ENCODE measurements at places on chromosomes 6 and 20.

DNA sequence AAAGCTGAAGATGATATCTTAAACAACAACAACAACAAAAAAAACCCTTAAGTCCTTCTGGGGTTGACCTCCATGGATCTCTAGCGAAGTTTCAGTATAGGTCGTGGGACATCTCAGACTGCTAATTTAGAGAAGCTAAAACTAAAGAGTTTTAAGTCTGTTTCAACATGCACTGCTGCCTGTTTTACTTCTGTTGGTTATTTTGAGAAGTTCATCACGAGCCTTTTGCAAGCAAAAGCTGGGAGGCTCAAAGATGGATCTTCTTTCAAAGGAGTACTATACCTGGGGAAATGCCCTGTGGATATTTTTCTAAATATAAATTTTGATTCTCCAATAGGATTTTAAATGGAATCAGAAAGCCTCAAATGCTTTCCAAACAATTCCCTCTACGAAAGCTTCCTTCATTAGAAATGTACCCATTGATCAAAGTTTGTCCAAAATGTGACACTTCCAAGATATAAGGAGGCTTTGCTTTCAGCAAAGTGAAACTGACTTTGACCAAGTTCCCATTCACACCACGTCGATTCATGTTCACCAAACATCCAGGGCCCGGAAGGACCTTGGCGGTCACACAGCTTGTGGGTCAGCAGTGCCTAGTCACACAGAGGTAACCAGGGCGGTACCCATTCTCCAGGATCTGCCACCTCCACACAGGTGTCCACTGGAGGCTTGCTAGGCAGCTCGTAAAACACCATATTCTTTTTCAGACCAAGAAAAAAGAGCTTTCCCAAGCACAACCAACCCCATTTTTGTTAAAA is 94.7 kb upstream of the QKI start:
- DNase-seq = no peak

DNA sequence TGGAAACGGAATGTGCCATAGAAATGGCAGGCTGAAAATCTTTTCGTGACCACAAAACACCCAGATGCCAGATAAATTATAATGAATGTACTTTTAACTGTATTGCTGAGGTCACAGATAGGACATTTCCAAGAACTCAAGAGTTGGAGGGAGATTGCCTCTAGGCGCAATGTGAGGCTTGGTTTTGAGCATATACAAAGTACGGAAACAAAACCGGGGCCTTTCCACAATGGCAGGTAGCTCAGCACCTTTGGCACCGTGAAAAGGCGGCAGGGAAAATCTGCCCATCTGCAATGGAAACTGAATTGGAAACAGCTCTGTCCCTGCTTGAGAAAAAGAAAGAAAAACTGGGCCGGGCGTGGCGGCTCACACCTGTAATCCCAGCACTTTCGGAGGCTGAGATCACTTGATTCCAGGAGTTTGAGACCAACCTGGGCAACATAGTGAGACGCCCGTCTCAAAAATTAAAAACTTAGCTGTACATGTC is 10.5 kb upstream of the C20orf144 start:
- DNase-seq = no peak

- DNase-seq = no peak
These were observed 51.5 kb upstream of the SMIM29 start for GRCh38 chr6:34300332-34300751.

DNA sequence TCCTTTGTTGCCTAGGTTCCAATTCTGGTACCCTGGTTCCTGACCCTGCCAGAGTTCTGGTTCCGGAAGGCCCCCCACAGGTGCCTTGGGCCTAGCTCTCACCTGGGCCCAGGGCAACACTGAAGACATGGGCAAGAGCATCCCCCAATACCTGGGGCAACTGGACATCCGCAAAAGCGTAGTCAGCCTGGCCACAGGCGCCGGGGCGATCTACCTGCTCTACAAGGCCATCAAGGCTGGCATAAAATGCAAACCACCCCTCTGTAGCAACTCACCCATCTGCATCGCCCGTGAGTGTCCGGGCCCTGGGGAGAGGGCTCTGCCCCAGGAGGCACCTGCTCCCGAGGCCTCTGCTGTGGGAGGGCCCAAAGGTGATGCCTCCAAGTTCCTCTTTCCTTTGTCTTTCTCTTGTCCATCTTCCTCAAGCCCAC is at the start of gene ARMC12:
Gene ARMC12, plus strand, starts transcription at position 51 of the 431 bp plus-strand sequence. Its CDS starts 77 bp downstream, at position 128.
- no peak for DNase-seq

- DNase-seq = no peak
These were observed 12.5 kb downstream of the SGK2 start for GRCh38 chr20:43571310-43571709.

GRCh38 chr6:82080767-82081166 is 166.8 kb downstream of the IBTK start:
- DNase-seq = no peak

DNA sequence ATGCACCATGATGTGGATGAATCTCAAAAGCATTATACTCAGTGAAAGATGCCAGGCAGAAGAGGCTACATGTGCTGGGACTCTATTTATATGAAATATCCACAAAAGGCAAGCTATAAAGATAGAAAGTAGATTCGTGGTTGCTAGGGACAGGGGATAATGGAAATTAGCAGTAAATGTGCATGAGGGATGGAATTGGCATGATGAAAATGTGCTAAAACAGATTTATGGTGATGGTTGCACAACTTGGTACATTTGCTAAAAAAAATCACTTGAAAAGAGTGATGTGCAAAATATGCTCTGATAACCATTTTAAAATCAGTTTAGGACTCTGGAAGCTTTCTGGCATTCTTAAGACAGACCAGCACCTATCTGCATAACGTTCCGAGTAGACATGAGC is 61.6 kb downstream of the ALDH8A1 start:
- no peak for DNase-seq

DNA sequence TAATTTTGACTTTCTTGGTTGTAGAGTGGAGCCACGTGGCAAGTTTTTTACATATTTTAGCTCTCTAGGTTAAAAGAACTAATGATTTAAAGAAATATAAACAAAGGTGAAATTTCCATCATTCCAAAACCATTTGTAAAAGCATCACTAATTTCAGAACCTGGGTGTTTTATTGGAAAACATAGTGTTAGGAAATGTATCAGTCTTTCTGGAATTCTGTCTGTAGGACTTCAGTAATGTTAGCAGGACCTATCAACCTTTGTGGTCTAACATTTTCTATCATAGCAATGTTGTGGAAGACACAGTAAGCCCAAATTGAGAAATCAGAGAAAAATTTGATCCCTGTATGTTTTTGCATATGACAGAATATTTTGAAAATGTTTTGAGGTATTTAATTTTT is 28.3 kb downstream of the L3MBTL3 start:
- DNase-seq = no peak

GRCh38 chr6:148059869-148060268 is 282.8 kb upstream of the SASH1 start:
- no peak for DNase-seq

GRCh38 chr6:74578339-74578738 is 627.5 kb downstream of the COL12A1 start:
- no peak for DNase-seq

DNA sequence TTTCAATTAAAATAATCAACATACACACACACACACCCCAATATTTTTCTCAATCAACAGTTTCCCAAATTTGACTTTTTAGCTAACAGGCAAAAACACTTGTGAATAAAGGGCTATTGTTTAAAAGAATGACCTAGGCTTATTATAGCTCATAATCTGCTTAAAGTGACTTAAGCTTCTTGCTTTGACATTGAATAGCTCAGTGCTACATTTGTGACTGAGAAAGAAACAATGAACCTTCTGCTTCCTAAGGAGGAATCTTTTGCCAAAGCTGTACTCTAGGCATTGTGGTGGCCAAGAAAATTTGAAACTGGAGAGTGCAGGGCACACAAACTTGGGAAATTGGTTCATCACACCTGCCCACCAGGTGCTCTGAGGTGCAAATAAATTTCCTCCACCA is 282.0 kb downstream of the SYNE1 start:
- no peak for DNase-seq

- no peak for DNase-seq
These were observed 8.9 kb upstream of the DDR1 start for GRCh38 chr6:30875244-30876038.

- DNase-seq = no peak
These were observed 48.4 kb upstream of the DEFB112 start for GRCh38 chr6:50097966-50098640.

DNA sequence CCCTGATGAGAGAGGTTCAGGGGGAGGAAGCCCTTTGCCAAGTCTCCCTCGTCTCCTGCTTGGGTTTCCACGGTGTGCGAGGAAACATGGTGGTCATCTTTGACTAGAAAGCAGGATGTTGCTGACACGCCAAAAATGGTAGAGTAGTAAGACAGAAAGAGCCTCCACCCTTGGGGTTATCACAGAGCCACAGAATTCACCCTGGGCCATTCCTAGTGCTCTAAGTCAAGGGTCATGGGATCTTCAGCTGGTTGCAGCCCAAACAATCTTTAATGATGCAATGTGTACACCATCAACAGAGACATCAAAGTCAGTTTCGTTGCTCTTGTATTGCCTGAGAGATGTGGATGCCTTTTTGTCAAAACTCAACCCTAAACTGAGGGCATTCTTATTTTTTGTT is 201.9 kb downstream of the LY86 start:
- DNase-seq = no peak

GRCh38 chr6:4297348-4297747 is 162.0 kb upstream of the ECI2 start:
- no peak for DNase-seq

DNA sequence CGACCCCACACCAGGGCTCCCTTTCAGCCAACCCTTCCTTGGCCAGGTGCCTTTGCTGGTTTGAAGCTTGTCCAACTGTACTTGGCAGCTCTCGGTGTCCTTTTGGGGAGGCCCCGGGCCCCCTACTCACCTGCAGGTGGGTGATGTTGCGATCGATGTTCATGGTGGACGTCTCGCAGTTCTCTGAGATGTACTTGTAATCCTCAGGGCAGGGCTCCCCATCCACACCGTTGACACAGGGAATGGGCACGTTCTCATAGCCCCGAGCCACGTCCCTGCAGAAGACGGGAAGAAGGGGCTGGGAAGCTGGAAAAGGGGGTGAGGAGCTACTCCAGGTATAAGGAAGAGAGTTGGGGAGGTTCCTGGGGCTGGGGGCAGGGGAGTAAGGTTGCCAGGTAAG is 4.9 kb upstream of the SLC44A4 start:
- DNase-seq = no peak

DNA sequence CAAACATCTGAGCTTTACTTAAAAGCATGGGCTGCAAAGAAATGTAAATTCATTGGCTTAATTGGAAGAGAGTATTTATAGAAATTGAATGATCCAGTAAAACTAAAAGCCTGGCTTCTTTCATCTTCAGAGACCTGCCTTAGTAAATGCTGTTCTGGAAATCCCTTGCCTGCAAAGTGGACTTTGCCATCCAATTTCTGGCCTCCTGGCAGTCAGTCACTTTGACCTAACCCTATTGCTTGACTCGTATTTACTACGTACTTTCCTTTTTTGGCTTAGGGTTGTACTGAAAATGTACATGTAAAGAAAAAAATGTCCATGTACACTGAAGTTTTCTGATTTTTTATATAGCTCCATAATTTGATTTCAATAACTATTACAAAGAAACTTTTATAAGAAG is 47.1 kb downstream of the E2F3 start:
- DNase-seq = no peak

Data from activated CD4-positive, alpha-beta T cell treated with anti-CD3 and anti-CD28 coated beads, Interleukin-2, Interleukin-4, amounts not matched to agents 100 ng/mL and 50 ng/mL, durations not matched to agents 16 hours and 8 hours (primary cell).